Colonic mucosa (tissue), 4 donors: ENCODE measurements at places on chromosomes 4 and X. TPM values are rescaled to one million over a fixed set of nuclear protein-coding genes. Genes with fewer than 3 reads are reported as not detected.

ANKRD50 gene
- 14.0 TPM for total RNA-seq

MND1 gene
- 4.8 TPM for total RNA-seq

HPSE gene
- total RNA-seq, result 11.7 TPM

ABHD18 gene
- 18.6 TPM for total RNA-seq

SH3D19 gene
- total RNA-seq, result 104 TPM

PRSS48 gene
- total RNA-seq, result not detected
